ENCODE measurements at places on chromosomes 4 and X.

DNA sequence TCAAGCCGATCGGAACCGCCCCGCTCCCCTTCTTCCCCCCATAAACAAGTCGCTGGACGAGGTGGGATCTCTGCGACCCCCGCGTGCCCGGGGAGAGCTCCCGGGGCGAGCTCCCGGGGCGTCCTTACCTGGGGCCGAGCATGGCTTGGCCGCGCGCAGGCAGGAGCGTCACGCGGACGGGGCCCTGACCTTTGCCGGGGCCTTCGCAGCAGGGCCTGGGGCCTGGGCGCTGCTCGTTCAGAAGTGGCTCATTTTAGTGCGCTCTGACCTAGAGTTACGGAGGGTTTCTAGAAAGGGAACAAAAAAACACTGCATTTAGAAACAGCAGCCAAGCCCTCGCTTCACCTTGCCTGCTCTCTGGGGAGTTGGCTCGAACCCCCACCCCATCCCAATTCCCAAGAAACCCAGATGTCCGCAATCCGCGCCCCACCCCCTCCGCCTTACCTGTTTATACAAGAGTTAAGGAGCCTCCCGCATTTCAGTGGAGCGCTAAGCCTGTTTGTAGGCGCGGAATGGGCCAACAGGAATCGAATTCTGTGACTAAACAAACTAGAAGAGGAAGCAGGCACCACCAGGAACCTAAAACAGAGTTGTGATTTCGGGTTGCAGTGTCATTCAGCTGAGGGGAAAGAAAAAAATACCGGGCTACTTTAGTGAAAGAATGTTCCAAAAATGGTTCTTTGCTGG, 814 bp upstream of the RBM47 start:
- DNase-seq: no peak

GRCh38 chrX:10833299-10834169, 213.1 kb upstream of the MID1 start:
- peak; percentile 70 for DNase-seq

GRCh38 chr4:26717332-26717731, 133.4 kb downstream of the TBC1D19 start:
- no peak for DNase-seq

DNA sequence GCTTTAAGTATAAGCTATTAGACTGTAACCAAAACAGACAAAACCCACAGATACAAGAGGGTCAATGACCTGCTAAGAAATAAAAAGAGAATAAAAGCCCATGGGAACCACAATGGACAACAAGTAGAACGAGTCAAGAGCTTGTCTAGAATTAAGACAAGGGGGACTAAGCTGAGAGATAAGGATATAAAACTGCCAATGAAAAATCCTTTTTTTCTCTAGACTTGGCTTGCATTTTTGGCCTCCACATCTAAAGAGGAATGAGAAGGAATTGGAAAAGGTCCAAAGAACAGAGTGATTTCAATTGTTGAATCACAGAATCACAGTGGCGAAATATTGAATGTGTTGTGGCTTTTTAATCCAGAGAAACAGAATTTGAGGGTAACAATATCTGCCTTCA, 135.7 kb downstream of the QDPR start:
- no peak for DNase-seq

DNA sequence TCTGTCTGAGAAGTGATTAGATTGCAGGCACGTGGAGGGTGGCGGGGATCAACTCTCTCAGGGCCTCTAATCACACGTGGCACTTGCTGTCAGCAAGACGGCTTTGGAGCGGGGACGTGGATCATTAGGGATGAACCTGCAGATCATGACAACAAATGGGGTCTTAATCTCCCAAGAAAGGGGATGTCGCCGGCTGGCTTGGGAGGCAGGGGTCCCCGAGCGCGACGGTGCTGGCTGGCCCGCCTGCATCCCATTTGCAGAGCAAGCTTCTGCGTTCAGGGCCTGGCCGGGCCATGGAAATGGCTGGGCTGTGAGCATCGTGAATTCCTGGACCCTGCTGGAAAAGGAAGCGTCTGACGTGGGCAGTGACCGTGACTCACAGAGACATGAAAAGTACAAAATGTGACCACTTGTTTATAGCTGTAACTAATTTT, 85.1 kb upstream of the SHOX start:
- no peak for DNase-seq

- DNase-seq: no peak
These were observed 102.1 kb upstream of the TENM3 start for GRCh38 chr4:182141061-182141460.

- no peak for DNase-seq
These were observed 243.1 kb downstream of the ANK2 start for GRCh38 chr4:113292371-113293042.

DNA sequence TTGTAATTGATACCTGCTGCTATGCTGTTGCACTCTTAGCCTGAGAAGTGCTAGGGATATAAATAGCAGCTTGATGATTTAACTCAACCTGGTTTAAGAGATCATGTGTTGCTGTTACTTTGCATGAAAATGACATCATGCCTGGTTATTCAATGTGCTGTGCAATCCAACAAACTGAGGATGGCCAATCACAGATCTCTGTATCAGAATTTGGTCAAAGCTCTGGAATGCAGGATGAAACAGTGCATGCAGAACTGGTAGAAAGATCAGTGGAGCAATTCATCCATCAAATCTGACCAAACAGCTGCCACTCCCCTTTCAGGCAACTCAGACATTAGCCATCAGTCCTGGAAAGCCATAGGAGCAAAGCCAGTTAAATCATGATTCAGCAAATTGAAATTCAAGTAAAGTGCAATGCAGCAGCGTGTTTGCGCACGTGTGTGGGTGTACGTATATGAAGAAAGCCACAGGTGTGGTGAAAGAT, 160.3 kb upstream of the RASGEF1B start:
- no peak for DNase-seq

GRCh38 chr4:141540643-141541042, 95.7 kb upstream of the IL15 start:
- DNase-seq: no peak

DNA sequence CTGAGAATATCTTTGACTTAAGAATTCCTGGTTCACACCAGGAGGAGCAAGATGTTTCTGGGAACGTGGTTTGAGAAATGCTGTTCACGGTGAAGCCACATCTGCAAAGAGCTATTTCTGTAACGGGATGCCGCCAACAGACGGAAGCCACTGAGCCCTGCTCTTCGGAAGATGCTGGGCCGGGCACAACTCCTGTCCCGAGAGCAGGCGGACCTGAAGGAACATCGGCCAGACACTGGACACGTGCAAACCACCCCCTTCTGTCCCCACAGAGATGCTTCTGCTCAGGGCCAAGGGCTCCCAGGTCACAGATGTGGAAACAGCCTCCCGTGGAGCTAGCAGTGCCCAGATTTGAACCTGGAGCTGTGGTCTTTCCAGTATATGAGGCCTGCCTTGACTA, 24.3 kb downstream of the HMX1 start:
- no peak for DNase-seq

GRCh38 chr4:184331268-184331995, 113.8 kb upstream of the ENPP6 start:
- DNase-seq: peak; percentile 17

GRCh38 chr4:110614173-110614963, 8.5 kb downstream of the PITX2 start:
- no peak for DNase-seq

- no peak for DNase-seq
These were observed 612.2 kb downstream of the IQCM start for GRCh38 chr4:149203256-149204001.

DNA sequence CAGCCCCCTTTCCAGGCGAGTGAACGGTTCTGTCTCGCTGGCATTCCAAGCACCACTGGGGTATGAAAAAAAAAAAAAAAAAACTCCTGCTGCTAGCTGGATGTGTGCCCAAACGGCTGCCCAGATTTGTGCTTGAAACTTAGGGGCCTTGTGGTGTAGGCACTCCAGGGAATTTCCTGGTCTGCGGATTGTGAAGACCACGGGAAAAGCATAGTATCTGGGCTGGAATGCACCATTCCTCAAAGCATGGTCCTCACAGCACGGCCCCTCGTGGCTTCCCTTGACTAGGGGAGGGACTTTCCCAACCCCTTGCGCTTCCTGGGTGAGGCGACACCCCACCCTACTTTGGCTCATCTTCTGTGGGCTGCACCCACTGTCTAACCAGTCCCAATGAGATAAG, 516.8 kb upstream of the FAM241A start:
- no peak for DNase-seq

Measured in NCI-H748 treated with DMSO at 0.1 percent for 48 hours (cell line).